Pancreas (tissue), 10 donors: ENCODE measurements at places on chromosomes 6 and 20. TPM values are rescaled to one million over a fixed set of nuclear protein-coding genes. Genes with fewer than 3 reads are reported as not detected.

FKBP1C gene
- total RNA-seq, result not detected

SLC17A2 gene
- not detected for total RNA-seq

DNA sequence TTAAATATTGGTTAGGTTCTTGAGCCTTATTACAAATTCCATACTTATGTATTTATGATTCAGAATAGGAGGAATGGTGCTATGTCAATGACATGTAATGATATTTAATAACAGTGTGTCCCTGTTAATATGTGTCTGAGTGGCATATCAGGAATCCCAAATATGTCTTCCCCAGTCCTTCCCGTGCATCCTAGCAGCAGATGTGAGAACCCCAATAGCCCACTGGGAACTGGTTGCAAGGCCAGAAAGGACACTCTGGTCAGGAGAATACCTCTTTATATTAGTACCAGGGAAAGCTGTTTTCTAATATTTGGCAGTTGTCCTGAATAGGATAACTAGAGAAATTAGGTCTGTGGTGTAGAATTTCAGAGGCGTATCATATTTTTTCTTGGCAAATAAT, 159.1 kb upstream of the PDE7B start:
- no peak for DNase-seq

DNA sequence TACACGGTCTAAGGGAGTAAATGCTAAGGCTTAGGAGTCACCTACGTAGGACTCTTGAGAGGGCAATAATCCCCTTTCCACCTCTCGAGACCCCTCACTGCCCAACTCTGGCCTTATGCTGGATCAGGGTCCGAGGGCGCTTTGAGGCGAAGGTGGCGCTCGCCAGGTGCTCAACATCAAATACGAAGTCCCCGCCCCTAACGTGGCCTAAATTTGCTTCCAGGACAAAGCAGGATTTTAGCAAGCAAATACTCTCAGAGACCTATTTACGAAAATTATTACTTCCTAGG, 406 bp upstream of the TRIM26 start:
- no peak for DNase-seq

- DNase-seq, result no peak
Observed at GRCh38 chr20:23120261-23120660, 34.1 kb upstream of the CD93 start.

- DNase-seq, result no peak
Observed at GRCh38 chr6:17866876-17867444, 120.5 kb downstream of the KIF13A start.

DNA sequence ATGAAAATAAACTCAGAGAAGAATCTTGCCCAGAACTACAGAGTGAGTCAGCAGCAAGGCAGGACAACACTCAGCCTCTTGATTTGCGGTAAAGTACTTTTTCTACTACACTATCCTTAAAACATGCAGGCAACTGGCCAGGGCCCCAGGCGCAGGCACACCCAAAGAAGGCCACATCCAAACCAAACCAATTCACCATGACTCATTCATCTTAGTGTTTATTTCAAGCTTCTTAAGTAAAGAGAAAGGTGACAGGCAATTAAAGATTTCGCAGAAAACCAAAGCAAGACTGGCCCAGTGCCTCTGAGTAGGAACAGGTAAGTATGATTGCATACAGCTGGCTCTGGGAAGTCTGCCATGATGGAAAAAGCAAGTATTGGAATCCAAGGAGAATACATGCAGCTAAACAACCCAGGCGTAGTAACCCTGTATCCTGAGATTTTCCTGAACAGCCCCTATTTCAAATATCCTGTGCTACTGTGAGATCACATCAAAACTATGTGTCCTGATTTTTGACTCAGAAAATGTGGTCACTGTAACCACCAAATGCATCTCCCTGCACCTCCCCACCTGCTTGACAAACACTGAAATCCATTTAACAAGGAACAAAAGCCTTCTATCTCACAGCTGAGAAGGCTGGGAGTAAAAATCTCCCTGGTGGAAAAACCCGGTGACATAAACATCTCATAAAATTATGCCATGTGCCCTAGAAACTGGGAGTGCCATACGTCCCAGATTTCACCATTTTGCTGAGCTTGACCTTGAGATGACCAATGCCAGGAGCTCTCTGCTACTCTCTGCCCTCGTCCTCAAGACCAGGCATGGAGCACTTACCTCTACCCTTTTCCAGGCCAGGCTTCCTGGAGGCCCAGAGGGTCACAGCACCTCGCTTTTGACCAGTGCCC, 12.4 kb downstream of the WFDC3 start:
- peak; percentile 87 for DNase-seq

VSX1 gene
- total RNA-seq, result 0.19 TPM

BTNL2 gene
- not detected for total RNA-seq

PKIB gene
- total RNA-seq, result 6.3 TPM

GRCh38 chr6:143750877-143751276, 73.1 kb downstream of the PHACTR2 start:
- no peak for DNase-seq

B3GAT2 gene
- 0.03 TPM for total RNA-seq

GRCh38 chr6:165962366-165962765, 205.3 kb downstream of the TBXT start:
- DNase-seq, result no peak

GRCh38 chr6:49550492-49551077, at the start of gene C6orf141:
Gene C6orf141 (plus strand): TSS chr6:49550668. CDS start chr6:49550793, 125 bp downstream.
- peak; percentile 37 for DNase-seq

GRCh38 chr20:20237093-20237959, 130.6 kb upstream of the INSM1 start:
- peak; percentile 25 for DNase-seq

DNA sequence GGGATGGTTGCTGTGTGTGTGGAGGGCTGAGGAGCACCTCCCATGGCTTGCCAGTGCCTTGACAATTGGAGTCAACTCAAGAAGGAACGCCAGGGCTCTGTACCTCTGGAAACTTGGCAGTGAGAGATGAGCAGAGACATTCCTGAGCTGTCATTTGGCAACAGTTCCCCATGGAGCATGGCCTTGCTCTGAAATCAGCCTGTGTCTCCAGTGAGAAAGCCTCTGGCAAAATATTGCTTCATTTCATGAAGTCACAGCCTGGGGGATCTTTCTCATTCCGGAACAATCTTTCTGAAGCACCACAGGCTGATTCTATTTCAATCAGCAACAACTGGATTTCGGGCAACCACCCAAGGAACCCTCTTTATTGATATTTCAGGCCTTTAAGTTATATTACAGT, 52.2 kb upstream of the FNDC1 start:
- DNase-seq, result no peak

DNA sequence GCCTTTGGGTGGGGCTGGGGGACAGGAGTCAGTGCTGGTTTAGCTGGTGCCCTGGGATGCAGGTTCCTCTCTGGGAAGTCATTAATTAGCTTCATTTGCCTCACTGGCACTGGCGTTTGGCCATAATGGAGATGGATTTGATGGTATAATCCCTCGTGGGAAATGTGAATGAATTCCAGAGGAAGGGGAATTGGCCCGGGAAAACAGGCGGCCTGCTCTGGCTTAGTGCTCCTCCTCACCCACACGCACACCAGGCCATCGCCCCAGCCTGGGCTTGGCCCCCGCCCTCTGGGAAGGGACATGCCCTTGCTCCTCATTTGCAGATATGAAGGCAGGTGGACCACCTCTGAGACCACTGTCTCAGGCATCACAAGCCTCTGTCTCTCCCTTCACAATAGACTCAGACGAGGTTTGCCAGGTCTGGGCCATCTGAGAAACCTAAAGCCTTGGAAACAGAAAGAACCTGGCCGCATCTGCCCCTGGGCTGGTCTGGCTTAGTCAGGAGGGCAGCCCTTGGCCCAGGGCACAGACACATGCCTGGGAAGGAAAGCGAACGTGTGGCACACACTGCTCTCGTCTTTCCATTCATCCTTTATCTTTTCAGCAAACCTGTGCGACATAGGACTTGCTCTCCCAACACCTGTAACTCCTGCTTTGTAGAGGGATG, 199.2 kb upstream of the CDH4 start:
- DNase-seq, result peak; percentile 13
